ENCODE measurements at places on chromosomes 2 and 18.

DNA sequence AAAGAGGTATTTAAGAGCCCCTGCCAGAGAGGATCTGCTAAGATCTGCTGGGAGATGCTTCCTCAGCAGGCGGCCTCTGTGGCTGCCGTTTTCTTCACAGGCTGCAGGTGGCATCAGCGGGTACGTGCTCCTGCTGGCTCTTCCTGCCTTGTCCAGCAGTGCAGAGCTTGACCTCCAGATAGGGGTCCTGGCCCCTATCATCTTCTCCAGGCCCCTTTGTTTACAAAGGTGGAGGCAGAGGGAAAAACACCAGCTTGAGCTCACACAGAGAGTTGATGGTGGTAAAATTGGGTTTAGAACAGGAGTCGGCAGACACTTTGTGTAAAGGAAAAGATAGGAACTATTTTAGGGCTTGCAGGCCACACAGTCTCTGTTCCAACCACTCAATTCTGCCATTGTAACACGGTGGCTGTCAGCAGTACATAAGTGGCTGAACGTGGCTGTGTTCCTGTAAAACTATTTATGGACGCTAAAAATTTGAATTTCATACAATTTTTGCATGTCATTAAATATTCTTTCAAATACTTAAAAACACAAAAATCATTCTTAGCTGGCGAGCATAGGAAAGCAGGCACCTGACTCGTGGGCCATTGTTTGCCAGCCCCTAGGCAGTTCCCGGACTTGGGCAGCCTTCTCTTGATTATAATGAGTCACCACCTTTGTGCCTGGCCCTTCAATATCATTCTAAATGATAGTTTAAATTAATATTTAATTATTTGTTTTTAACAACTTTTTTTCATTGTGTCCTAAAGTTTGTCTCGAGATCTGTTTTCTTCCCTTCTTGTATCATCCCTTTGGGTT lies 98.2 kb upstream of the B3GNT7 start:
- peak; percentile 78 for DNase-seq

DNA sequence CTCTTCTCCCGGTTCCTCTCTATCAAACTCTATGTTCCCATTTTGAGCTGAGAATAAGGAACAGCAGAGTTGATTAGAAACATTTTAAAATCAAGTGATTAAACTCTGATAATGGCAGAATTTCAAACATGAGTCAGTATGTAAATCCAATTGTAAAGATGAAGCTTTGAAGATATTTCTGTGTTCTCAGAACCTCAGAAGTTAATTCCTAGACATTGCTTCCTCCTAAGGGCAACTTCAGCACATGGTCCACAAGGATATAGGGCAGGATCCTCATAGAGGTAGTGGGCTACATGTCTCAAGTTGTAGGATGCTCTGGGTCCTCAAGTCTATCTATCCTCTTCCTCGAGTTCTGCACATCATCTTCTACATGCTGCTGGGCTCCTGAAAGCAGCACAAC lies 46.3 kb downstream of the QPCT start:
- DNase-seq = no peak

GRCh38 chr2:136909777-136910176 lies 144.4 kb downstream of the THSD7B start:
- no peak for DNase-seq

DNA sequence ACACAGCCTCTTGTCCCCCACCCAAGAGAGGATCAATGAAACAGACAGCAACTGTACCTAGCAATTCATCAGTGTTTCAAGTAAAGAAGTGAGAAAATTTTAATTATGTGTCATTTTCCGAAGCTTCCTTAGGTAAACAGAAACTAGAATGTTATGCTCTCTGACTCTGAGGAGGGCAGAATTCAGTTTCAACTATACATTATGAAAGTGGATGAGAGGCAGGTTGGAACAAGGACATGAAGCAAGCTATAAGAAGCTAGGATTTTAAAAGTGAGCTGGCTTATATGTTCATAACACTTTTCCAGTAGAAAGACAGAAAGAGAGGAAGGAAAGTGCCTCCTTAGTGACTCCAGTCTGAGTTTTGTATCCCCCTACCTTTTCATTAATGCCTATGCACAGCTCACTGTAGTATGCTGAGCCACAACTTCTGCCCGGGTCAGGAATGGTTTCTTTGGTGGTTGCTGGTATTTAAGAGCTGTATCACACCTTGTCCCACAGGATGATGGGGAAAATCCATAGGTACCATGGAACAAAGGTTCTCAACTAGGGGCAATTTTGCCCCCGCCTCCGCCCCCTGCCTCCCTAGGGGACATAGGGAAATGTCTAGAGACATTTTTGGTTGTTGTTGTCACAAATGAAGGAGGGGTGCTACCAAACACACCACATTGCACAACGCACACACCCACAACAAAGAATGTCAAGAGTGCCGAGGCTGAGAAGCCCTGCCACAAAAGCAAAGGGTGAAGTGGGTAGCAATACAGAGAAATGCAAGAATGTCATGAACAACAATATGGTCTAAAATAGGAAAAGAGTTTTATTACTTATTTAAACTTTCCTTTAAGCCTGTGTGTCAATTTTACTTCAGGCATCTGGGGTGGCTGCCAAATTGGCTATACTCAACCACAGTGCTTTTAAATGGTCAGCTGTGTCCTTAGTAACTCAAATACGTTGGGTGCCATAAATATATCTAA lies 161.0 kb upstream of the ZFP36L2 start:
- DNase-seq = peak; percentile 38

DNA sequence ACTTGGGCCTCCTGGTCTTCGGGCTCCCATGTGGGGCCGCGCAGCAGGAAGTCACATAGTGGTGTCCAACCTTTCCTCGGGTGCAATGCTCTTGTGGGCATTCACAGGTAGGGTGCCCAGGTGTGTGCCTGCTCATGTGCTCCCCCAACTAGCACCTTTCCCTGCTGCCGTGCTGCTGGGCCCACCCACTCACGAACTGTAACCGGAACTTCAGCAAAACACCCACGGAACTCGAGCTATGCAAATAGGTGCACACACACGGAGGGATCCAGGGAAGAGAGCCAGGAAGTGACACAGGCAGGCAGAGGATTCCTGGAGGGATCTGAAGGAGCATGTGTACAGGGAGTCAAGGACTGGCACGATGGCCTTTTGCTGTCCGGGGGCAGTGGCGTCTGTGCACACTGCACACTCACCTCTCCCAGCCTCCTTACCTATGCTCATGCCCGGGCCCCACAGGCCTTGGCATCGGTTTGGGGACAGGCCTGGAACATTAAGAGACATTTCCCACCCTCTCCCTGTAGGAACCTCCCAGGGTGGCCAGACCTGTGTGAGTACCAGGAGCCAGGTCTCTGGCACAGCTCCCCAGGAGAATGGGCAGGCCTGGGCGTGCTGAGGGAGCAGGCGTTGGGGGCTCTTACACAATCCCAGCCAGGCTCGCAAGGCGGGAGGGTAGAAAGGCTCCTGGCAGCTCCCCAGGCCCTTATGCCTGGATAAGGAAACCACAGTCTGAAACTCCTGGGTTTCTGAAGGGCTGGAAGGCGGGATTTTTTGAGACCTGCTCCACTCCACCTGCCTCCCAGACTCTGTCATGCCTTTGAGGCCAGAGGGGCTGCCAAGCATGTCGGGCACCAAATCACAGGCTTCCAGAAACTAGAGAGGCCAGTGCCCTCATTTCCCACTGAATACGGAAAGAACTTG lies 6.6 kb upstream of the PTMA start:
- DNase-seq = no peak

DNA sequence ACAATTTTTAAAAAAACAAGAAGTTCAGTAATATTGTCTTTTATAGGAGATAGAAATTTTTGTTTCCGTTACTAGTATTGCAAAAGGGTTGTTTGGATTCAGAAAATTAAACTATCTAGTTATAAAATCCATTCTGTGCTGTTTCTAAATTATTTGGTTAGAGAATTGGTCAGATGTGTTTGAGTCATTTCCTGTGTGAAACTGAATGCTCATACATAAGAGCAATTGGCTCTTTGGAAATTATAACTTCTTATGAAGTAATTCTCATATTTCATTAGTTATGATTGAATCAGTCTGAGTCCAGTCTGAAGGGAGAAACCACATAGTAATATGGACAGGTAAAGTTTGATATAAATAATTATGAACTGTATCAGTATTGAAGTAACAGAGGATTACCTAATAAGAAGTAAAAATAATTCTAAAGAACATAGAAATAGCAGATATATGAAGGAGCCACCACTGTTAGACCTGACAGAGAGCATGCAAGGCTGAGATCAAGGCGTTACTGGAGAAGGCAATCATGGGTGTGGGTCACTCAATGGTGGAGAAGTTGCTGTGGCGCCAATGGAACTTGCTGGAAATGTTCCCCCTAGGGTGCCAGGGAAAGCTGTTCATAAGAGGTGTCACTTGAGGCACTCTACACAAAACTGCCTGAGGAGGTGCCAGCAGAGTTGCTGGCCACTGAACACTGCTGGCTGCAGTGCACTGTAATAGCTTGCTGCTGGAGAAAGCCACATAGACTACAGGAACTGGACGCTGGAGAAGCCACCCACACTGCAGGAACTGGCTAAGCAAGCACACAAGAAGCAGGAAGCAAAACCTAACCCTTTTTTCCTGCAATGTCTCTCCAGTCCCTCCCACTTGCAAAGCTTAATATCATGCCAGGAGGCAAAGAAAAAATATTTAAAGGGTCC lies 18.0 kb upstream of the FAP start:
- DNase-seq = peak; percentile 6

- no peak for DNase-seq
Measured at GRCh38 chr2:190785334-190785733, 95.3 kb upstream of the GLS start.

GRCh38 chr18:49652881-49653724 lies 91.2 kb downstream of the LIPG start:
- no peak for DNase-seq

GRCh38 chr2:163373496-163373895 lies 362.3 kb downstream of the FIGN start:
- no peak for DNase-seq

DNA sequence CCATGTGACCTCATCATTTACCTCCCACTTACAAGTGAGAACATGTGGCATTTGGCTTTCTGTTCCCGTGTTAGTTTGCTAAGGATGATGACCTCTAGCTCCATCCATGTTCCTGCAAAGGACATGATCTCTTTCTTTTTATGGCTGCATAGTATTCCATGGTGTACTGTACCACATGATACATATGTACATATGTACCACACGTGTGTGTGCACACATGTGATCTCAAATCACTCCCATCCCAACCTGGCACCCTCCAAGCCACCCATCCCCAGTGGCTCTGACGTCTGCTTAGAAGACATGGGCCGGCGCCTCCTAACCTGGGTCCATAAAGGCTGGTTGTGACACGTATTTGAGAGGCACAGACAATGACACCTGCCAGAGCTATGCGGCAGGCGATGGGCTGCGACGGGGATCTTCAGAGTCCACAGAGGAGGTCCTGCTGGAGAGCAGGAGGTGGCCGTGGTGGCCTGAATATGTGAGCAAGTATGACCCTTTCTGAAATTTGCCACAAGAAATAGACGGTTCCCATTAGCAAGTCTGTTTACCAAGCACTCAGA lies 8.8 kb upstream of the SALL3 start:
- no peak for DNase-seq

DNA sequence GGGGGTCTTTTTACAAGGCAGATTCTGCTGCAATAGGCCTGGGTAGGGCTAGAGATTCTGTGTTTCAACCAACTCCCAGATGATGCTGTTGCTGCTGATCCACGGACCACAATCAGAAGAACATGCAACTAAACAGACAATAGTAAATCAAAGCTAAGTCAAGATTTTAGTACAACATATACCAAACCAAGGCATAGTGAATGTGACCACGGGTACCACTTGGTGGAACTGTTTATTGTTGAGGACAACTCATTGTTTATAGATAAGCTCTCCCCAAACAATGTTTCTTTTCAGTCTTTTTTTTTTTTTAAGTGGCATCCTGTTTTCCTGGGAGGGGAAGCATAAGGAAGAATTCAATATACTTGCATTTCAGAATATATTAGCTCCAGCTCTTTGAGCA lies 36.0 kb upstream of the DARS1 start:
- no peak for DNase-seq

GRCh38 chr2:241417626-241418025 lies 61.5 kb downstream of the FARP2 start:
- DNase-seq = no peak

DNA sequence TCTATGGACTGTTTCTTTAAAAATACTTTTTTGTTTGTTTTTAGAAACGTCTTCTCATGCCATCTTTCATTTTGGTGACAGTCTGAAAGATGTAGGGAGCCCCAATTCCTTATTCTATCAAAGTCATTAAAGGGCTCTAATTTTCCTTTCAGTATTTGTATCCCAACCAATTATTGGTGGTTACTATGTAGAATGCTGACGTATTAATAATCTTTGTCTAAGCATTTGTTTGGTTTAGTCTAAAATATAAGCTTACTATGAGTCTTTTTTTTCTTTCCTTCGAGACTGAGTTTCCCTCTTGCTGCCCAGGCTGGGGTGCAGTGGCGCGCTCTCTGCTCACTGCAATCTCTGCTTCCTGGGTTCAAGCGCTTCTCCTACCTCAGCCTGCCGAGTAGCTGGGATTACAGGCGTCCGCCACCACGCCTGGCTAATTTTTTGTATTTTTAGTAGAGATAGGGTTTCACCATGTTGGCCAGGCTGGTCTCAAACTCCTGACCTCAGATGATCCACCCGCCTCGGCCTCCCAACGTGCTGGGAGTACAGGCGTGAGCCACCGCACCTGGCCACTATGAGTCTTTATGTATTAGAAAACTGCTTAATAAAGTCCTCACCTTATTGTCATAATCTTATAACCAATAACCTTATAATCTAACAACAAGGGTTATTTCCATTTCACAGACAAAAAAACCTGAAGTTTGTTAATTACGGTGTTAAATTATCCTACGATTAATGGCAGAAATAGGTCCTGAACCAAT lies 849 bp upstream of the VRK2 start:
- no peak for DNase-seq

DNA sequence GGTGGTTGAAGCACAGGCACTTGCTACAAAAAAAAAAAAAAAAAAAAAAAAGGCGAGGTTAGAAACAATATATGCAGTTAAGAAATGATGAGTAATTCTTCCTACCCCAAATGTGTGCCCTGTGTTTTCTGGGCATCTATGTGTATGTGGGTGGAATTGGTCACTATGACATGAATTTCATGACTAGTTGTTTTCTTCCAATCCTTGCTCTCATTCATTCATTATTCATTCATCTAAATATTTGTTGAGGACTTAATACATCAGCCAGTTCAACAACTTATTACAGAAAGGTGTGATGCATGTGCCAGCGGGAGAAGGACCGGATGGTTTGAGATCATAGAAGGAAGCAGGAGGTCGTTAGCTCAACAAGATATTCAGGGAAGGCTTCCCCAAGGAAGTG lies 8.3 kb upstream of the EGR4 start:
- DNase-seq = no peak

GRCh38 chr2:109409321-109410038 lies 204.3 kb downstream of the SEPTIN10 start:
- no peak for DNase-seq

DNA sequence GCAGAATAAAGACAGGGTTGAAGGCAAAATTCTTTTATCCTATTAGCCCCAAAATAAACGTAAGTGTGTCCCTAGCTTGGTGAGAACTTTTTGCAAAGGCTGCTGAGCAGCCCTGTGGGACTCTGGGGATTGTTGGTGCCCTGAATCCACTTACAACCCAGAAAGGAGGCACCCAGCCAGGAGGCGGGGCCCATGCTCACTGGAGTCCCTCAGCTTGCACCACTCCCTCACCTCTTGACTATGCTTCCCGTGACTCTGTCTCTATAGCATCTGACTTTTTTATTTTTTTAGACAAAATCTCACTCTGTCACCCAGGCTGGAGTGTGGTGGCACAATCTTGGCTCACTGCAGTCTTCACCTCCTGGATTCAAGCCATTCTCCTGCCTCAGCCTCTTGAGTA lies 15.8 kb upstream of the COL6A3 start:
- DNase-seq = no peak

Data from GM20000 (cell line).